ENCODE measurements at places on chromosomes 2 and 18. TPM values are rescaled to one million over a fixed set of nuclear protein-coding genes. Genes with fewer than 3 reads are reported as not detected.

PROC gene
- 1.2 TPM for total RNA-seq

GRCh38 chr18:48072428-48073204 lies 142.2 kb upstream of the SMAD2 start:
- H3K36me3 ChIP-seq: no peaks in the 10 kb centered on the region
- DNase-seq: no peak
- H3K4me3 ChIP-seq: no peak overlapping the region

- no peak overlapping the region for H3K27ac ChIP-seq
- DNase-seq: no peak
Observed at GRCh38 chr18:42814618-42815017, 300.9 kb downstream of the RIT2 start.

DNA sequence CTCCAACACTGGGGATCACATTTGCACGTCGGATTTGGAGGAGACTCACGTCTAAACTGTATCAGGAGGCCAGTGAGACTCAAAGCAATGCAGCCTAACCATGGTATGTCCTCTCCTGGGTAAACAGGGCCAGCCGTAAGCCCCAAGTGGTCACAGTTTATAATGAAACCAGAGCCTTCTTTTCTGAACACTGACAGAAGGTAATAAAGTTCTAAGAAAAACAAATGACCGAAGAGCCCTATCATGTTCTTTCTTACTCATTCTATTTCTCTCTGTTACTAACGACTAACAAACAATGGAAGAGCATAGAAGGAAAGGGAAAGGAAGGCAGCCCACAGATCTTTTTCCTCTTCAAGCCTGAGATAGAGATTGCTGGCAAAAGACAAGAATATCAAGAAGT lies 796.8 kb upstream of the SOX11 start:
- H3K27me3 ChIP-seq: no peaks in the 10 kb centered on the region
- no peak overlapping the region for H3K4me3 ChIP-seq
- no peaks in the 10 kb centered on the region for H3K4me1 ChIP-seq
- no peaks in the 10 kb centered on the region for H3K36me3 ChIP-seq

DNA sequence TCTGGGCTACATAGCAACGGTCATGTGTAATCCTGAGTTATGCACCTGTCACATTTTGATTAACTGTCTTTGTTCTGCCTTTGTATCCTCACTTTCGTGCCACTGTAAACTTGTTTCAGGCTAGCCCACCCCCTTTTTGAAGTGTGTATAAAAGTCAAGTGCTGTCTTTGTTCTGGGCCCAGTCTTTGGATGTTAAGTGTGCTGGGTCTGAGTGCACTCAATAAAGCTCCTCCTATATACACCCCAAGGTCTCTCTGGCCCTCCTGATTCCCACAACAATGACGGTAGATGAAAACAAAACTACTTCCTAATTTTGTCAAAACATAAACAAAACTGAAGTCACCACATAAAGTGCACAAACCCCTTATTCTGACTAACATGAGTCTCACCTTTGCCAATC lies 633.4 kb downstream of the DSC3 start:
- no peaks in the 10 kb centered on the region for H3K27me3 ChIP-seq
- H3K4me1 ChIP-seq: no peaks in the 10 kb centered on the region
- H3K36me3 ChIP-seq: no peaks in the 10 kb centered on the region
- H3K4me3 ChIP-seq: no peak overlapping the region

Measured in B cell (primary cell).